ENCODE measurements at places on chromosomes 16 and 17.

DNA sequence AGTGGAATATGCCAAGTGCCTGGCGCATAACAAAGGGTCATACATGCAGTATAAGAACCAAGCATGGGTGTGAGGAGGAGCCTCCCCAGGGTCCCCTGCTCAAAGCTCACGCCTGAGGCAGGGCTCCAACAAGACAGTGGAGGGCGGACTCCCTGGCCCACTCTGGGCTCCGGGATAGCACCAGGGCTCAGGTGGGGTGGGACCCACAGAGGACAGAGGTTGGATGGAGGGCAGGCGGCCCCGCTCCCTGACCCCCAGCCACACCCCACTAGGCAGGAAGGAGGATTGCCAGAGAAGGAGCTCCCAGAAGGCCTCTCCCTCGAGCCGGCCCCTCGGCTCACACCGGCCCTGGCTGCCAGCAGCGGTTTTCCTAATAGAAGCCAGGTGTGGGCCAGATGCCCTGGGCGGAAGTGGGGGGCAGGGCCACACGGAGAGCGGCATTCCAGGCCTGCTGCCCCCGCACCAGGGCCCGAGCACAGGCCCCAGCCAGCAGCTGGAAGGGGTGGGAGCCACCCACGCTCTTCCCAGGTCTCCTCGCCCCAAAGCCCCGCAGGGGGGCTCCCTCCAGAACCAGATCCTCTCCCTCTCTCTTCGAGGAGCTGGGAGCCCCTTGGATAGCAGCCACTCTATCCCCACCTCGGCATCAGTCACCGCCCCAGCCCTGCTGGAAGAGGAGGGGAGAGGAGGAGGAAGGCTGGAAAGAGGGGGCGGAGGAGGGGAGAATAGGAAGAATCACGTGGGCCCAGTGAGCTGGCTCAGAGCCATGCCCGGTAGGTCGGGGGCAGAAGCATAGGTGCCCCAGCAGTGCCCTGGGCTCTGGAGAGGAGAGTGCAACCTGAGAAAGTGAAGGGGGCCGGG, 21.0 kb downstream of the VASN start:
- peak; percentile 58 for DNase-seq

- DNase-seq: peak; percentile 39
Measured at GRCh38 chr16:2963723-2964474, at the start of gene KREMEN2. TSS of gene KREMEN2 (plus strand) at chr16:2964275. CDS start at chr16:2964521, 246 bp downstream.

DNA sequence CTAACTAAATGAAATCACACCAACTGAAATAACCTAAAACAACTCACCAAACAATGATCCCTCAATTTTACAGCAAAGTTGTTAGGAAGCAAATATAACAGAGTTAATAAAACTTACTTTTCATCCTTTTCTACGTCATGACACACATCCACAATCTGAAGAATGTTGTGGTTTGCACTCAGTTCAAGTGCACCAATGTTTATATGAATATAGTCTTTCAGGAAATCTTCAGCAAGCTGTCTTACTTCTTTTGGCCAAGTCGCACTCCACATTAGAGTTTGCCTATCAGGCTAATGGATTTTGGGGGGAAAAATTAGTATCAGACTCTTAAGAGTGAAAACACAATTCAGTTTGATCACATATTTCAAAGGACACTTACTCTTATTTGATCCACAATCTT, 3.3 kb downstream of the DDX5 start:
- DNase-seq: no peak

DNA sequence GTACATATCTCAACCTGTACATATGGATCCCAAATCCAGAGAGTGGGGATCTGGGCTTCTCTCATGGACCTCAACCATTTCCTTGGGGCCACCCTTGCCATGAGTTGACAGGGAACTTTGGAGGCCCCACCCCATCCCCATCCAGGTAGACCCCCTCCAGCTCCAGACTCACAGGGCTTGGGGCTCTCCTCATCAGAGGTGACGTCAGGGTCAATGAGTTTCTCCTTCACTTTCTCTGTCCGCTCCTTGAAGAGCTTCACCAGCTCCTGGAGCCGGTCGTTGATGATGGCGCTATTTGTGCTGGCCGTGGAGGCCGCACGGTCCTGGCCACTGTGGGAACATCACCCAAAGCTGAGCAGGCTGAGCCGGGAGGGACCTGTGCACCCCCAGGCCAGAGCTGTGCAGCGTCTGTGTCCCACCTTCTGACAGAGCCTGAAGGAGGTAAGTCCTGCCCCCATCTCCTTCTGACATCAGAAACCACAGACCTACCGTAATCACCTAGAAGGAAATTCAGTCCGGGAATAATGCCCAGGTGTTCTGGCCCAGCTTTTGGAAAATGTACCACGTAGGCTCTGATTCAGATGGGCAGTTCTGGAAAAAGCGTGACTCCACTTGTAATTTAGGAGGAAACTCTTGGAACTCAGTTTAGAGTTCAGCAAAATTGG, 50.6 kb downstream of the CNGB1 start:
- DNase-seq: no peak

DNA sequence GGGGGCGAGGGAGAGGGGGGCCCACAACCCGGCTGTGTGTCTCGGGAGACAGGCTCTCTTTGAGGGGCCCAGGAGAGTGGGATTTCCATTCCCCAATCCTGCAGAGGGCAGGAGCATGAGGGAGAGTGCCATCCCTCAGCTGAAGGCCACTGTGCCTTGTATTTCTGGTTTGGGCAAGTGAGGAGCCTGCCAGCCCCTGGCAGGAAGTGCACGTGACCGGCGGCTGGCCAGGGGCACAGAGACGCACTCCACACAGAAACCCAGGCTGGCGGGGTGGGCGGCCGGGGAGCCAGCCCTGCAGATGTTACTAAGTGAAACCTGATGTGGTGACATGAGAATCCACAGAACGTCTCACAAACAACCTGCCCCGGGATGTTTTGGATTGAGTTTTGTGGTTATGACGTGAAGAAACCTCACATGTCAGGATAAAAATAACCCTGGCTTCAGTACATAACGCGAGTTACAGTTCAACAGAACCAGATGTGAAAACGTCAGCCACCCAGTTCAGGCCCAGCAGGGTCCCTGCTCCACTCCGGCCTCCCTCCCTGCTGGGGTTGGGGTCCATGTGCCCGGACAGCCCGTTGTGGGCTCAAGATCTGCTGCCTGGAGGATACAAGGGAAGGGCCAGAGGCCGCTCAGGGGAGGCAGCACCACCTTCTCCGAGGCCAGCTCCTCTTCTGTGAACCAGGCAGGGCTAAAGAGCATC, 51.7 kb upstream of the MTSS2 start:
- DNase-seq: no peak

GRCh38 chr17:4249452-4250029, 14.2 kb downstream of the ANKFY1 start:
- DNase-seq: no peak

- DNase-seq: no peak
Measured at GRCh38 chr16:25212636-25213035, 4.1 kb upstream of the AQP8 start.

DNA sequence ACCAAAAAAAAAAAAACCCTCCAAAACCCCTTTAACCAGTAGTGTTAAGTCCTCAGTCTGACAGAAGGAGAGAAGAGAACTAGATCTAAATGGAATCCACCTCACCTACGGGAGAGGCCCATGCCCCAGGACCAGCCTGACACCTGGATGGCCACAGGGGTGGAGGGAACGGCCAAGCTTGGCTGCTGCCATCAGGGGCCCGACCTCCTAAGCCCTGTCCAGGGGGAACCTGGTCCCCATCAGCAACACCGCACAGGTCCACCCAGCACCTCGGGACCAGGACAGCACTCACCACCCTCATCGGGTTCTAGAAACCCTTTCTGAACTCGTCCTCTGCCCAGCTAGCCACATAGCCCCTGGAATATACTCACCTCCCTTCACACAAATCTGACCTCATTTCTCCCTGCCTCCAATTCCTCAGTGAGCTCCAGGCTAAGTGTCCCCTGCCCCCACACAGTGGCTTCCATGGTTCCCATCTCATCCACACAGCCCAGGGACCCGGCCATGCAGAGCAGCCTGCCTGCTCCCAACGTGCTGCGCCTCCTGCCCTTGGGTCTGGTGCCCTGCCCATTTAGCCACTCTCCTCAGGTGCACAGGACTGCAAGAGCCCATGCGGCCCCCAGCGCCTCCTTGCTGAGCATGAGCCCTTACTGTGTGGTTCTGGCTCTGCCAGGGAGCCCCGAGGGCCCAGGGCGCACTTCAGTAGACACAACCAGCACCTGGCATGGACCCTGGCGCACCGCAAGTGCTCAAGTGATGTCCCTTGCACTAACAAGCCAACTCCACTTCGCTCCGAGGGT, 18.3 kb upstream of the CYTH1 start:
- no peak for DNase-seq

DNA sequence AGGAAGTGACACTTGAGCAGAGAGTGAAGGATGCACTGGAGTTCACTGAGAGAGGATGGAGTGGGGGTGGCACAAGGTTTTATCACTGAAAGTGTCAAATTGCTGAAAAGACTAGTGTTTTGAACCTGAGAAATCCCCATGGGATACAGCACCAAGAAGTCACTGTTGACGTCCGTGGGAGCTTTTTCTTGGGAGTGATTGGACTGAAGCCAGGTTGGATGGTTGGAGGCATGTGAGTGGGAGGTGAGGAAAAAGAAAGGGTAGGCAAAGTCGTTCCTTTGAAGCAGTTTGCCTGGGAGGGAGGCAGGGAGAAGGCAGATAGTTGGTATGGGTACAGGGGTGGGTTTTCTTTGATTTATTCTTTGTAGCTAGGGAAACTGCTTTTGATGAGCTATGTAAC, 39.9 kb upstream of the SDK2 start:
- DNase-seq: no peak

DNA sequence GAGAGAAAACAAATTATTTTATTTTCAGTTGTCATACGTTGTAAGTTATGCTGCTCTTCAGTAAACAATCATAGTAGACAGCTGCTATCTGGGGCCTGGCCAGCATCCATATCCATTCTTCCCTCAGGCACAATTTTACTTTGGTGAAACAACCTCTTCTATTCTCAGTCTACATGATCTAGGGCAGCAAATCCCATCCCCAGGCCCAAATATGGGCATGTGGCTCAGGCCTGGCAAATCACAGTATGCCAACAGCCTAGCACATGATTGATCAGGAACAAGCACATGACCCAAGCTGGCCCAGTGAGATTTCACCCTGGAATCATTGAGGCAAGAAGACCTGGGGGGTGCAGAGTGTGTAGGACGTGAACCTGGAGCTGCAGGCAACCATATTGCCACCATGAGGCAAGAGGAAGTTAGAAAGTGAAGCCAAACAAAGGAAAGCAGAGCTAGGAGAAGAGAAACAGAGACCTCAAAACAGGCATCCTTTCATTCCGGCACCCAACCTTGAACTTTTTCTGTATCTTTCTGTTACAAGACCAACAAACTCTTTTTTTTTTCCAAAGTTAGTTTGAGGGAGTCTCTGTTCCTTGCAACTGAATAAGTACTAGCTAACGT, 10.3 kb upstream of the ABCC12 start:
- DNase-seq: no peak

- DNase-seq: no peak
Measured at GRCh38 chr16:12637002-12637401, 166.7 kb downstream of the CPPED1 start.

DNA sequence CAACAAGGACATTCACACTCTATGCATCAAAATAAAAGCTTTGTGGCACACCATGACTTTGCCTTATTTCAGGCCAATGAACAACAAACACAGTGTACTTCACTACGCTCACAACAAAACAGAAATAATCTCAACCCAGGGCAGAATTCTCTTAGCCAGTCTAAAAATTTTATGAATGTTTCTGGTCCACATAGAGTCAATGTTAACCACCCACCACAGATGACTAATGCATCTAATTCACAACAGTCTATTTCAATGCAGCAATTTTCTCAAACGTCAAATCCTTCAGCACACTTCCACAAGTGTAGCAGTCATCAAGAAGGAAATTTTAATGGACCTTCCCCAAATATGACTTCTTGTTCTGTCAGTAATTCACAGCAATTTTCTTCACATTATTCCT, 101.7 kb downstream of the CHD9 start:
- DNase-seq: no peak

- DNase-seq: no peak
Measured at GRCh38 chr17:82118815-82119380, 20.9 kb upstream of the FASN start.

- DNase-seq: no peak
Measured at GRCh38 chr16:79784007-79784406, 183.5 kb upstream of the MAF start.

- DNase-seq: no peak
Measured at GRCh38 chr17:63474586-63475460, 2.0 kb upstream of the ACE start.

- no peak for DNase-seq
Measured at GRCh38 chr16:82033006-82033405, 2.0 kb upstream of the HSD17B2 start.

DNA sequence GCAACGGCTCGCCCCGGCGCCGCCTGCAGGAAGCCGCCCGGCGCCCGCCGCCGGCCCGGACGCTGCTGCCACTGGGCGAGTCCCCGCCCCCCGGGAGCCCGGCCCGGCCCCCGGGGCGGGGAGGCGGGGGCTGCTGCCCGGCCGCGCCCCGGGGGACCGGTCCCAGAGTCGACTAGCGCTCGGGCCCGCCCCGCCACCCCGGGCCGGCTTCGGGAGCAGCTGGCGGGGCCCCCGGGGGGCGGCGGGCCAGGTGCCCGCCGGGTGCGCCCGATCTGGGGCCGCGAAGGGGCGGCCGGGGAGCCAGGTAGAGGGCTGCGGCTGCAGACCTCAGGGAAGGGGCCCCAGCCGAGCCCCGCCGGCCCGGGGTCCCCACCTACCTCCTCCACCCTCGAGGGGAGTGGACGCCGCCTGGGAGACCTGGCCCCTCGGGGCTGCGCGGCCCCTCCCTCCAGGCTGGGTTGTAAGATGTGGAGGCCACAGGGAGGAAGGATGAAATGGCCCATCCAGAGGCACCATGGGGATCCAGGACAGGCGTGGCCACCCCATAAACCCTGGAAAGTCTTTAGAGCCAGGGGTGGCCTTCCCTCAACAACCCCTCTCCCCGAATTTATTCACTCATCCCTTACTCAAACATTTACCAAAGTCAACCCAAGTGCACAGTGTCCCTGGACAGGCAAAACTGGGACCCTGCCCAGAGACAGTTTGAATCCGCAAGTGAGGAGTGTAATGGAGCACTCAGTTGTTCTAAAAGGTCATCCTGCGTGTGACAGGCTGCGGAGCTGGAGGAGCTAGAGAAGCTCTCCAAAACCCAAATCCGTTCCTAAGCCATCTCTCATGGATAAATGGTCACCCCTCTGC, at the start of gene CDYL2:
Gene CDYL2, minus strand, starts transcription at position 73 of the 858 bp plus-strand sequence. CDS start 425 bp downstream, outside the sequence.
- DNase-seq: no peak

DNA sequence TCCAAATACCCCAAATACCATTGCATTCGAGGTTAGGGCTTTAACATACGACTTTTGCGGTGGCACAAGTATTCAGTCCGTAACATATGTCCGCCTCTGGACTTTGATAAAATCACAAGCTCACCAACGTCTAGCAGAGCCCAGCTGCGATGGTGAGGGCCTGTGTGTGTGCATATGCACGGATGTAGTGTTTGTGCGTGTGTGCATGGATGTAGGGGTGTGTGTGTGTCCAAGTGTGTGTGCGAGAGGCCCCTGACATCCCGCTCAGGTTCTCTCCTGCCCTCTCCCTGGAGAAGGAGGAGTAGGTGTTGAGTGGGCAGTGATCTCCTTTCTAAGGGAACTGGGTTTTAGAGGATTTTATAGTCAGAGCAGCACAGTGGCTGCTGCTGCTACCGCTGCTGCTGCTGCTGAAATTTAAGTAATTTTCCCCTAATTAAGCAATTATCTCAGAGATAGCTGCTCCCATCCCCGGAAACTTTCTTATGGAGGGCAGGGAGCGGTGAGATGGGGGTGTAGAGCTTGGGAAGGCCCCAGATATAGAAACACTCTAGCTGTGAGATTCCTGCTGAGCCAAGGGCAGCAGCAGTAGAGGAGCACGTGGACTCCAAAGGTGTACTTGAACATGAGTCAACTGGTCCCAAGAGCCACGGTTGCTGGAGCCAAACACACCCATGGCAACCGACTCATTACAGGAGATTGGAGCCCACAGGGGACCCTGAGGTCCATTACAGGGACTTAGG, 121.7 kb upstream of the SDK2 start:
- no peak for DNase-seq
